ENCODE measurements at places on chromosomes 16 and 17.

- DNase-seq: no peak
Measured at GRCh38 chr17:1755252-1755826, 6.5 kb upstream of the SERPINF1 start.

DNA sequence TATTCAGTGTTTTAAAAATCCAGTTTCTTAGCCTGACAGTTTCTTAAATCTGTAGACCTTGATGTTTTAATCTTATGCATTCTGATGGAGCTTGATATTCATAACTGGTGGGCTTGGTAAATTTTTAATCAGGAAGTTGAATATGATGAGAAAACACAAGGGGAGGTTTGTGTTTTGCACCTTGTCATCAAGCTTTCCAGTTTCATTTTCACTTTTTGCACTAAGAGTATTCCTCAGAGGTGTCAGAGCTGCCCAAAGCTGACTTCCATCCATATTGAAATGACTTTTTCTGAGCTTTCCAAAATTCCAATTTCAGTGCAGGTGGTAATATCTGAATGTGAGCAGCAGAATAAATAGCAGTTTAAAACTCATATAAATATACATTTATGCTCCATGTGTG, 555.0 kb upstream of the RBFOX1 start:
- no peak for DNase-seq

GRCh38 chr16:55569025-55569424, 2.5 kb downstream of the CAPNS2 start:
- DNase-seq: no peak

GRCh38 chr16:17229766-17230165, 241.0 kb downstream of the XYLT1 start:
- no peak for DNase-seq

GRCh38 chr16:22214889-22215288, 8.8 kb downstream of the EEF2K start:
- DNase-seq: no peak

GRCh38 chr16:872436-873242, 72.1 kb upstream of the GNG13 start:
- DNase-seq: no peak

- DNase-seq: no peak
Measured at GRCh38 chr16:74999609-75000480, 1.0 kb downstream of the ZNRF1 start.

GRCh38 chr17:72361892-72362291, 241.1 kb downstream of the SOX9 start:
- DNase-seq: no peak

- no peak for DNase-seq
Measured at GRCh38 chr17:74145756-74146155, 57.7 kb upstream of the RPL38 start.

DNA sequence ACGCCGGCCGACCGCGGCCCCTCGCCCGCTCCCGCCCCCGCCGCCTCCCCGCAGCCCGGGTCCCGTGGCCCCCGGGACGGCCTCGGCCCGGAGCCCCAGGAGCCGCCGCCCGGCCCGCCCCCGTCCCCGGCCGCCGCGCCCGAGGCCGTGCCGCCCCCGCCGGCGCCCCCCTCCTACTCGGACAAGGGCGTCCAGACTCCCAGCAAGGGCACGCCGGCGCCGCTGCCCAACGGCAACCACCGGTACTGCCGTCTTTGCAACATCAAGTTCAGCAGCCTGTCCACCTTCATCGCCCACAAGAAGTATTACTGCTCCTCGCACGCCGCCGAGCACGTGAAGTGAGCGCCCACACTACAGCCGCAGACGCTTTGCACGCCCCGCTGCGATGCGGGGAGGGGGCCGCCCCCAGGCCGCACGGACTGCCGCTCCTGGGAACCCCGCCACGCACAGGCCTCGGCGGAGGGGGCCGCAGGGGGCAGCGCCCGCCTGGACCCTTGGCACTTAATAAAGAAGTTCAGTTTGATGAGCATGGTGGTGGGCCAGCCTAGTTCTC, 35.5 kb upstream of the ZC3H18 start:
- no peak for DNase-seq

- DNase-seq: no peak
Measured at GRCh38 chr17:34723875-34724274, 144.5 kb downstream of the TMEM132E start.

DNA sequence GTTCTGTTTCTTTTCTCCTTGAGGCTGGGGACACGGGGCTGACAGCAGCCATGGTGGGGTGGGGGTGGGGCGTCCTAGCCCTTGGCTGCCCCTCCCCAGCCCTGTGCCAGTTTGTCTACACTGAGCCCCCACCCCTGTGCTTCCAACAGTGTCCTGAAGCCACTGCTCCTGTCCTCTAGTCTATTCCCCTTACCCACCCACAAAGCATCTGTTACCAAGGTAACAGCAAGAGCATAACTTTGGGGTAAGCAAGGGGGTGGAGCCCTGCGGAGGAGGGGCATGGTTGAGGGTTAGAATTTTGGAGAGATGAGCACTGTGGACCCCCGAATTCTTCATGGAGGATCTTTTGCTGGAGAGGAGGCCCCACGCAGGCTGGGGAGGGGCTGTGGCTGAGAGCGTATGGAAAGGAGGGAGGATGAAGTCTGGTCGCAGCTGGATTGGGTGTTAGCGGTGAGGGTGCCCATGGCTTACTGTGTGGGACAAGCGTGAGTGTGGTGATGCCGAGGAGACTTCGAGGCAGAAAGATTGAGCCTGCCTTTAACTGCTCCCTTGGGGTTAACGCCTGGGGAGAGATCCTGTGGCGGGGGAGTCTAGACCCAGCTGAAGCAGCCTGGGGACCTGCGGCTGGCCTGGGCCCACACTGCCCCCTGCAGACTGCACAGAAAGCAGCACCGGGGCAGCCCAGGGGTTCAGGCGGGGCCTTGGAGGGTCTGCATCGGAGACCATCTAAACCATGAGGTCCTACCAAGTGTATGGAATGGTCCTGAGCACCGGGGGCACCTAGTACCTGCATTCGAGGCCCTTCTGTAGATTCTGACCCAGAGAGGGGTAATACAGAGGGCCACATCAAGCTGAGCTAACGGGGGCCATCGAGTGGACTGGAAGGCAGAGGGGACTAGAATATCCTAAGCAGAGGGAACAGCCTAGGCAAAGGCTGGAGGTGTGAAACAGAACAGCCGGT, 6.1 kb upstream of the STAC2 start:
- DNase-seq: peak; percentile 14

DNA sequence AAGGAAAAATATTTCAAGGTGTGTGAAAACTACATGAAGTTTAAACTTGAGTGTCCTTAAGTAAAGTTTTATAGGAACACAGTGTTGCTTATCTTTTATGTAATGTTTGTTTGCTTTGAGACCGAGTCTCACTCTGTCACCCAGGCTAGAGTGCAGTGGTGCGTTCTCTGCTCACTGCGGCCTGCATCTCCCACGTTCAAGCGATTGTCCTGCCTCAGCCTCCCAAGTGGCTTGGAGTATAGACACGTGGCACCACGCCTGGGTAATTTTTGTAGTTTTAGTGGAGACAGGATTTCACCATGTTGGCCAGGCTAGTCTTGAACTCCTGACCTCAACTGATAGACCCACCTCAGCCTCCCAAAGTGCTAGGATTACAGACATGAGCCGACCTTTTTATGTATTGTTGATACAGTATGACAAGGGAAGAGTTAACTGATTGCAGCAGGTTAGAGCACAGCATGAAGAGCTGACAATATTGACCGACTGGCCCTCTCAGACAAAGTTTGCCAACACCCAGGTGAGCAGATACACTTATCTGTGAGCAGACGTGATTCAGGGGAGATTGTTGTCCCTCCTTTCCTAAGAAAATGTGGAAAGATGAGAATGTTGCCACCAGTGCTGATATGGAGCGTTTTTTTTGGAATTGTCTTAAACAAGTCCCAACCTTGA, 373.7 kb downstream of the WWOX start:
- DNase-seq: no peak

DNA sequence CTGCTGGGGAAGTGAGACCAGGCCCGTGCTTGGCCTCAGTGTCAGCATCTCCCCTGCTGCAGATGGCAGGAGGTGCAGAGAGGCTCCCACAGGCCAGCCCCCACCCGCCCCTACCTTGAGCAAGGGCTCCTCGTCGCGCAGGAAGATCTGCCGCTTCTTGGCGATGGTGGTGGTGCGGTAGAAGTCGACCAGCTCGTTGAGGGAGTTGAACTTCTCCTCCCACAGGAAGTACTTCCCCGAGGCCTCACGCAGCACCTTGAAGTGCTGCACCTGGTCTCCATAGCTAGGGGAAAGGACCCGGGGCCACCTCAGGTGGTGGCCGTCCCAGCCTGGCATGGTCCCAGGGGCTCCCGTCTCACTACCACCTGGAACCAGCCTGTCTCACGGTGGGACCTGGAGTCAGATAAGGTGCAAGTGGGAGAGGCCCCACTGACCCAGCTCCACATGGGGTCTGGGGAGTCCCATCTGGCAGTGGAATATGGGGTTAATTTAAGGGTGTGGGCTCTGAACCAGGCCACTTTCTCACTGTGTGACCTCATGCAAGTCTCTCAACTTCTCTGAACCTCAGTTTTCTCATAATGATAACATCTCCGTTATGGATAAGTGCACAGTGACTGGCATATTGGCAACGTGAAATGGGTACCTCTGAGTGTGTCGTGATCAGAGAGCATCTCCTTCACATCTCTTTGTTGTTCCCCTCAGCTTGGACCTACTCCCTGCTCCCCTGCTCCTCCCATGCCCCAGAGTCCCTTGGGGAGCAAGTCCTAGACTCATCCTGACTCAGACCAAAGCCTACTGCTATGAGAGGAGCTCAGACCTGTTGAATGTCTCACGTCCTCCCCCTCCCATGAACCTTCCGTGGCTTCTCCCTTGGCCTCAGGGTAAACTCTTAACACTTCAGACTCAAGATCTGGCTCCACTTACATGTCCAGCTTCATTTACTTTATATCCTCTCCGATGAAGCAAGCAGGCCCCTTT, 19.8 kb upstream of the FAM83G start:
- DNase-seq: no peak

- DNase-seq: peak; percentile 93
Measured at GRCh38 chr17:43360376-43360738, 38.4 kb upstream of the ARL4D start.

GRCh38 chr16:89711601-89712273, 9.0 kb downstream of the VPS9D1 start:
- DNase-seq: peak; percentile 49
